ENCODE measurements at places on chromosomes 3 and 15. TPM values are rescaled to one million over a fixed set of nuclear protein-coding genes. Genes with fewer than 3 reads are reported as not detected.

DNA sequence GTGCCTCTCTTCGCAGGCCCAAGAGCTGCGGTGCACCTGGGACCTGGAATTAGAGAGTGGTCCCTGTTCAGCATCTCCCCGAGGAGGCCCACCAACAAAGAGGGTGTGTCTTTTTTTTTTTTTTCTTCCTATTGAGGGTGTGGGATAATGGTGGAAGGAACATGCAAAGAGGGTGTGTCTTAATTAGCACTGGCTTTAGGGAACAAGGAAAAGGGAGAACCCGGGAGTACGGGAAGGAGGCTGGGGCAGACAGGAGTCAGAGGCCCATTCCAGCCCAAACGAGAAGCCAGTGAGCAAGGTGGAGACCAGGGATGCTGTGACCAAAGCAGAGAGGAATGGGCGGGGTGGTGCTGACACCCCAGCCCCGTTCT, 429 bp upstream of the LOXL1 start:
- no peak for DNase-seq

GRCh38 chr3:72384602-72385001, 463.6 kb downstream of the SHQ1 start:
- DNase-seq = no peak

- DNase-seq = no peak
Observed at GRCh38 chr15:41577863-41578735, 19.1 kb downstream of the TYRO3 start.

DNA sequence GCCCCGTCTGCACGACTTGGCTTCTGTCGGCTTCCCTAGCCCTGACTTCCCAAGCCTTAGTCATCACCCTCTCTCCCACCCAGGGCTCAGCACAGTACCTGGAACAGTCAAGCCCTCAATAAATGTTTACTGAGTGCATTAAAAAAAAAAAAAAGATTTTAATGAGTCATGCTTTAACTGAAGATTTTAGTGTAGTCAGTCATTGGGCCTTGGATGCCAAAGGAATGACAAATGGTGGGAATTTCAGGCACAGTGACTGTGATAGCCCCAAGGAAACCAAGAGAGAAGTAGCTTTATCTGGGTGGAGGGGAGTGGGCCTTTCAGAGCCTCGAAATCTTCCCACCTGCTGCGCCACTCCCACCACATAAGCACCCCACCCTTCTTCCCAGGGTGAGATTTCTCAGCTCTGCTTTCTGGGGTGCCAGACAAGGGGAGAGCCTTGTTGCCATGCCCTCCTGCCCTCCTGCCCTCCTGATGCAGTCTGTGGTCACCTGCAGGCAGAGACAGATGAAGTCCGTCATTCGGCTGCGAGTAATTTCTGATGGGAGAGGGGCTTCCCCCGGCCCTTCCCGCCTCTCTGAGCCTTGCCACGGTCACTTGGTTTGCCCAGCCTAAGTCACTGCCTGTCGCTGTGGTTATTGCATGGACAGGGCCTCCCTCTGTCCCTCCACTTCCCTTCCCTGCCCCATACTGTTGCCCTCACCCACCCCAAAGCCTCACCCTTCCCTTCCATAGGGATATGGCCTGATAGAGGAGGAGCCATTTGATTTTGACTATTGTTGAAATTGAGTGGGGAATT, 41.8 kb downstream of the SMAD3 start:
- peak; percentile 100 for DNase-seq

- no peak for DNase-seq
Observed at GRCh38 chr3:174331095-174331800, 527.9 kb upstream of the NAALADL2 start.

DNA sequence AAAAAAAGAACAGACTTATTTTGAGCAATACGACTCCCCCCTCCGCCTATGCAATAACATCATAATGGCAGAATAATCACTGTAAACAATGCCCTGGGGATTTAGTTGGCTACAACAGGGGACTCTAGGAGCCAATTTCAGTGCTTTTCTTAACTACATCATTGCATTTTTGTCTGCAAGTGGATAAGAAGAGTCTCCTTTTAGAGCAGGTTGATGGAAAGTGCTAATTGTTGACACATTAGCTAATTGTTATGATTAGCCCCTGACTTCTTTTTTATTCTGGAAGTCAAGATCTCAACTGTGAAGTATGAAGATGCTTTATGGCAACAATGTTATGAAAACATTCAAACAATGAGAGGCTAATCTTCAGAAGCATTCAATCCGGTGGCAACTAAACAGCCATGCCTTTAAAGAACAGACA, 121.2 kb downstream of the MECOM start:
- DNase-seq = no peak

DNA sequence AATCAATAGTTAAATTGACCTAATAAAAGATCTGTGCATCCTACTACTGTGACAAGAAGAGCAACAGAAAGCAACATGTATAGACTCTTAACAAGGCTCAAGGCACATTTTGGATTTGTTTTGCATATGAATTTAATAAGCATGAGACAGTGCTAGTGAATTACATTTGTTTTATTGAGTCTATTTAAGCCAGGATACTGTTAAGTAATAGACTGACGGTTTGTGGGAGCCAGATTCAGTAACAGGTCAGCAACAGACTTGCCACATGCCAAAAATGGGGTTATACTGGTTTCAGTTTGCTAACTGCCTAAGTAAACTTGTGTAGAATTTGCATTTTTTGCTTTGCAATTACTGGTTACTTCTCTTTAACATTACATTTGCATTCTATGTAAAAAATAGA, 54.0 kb downstream of the MBNL1 start:
- no peak for DNase-seq

- DNase-seq = no peak
Observed at GRCh38 chr15:74594455-74594854, 21.2 kb upstream of the CLK3 start.

GRCh38 chr3:150662410-150663200, 41.1 kb downstream of the ERICH6 start:
- no peak for DNase-seq

DNA sequence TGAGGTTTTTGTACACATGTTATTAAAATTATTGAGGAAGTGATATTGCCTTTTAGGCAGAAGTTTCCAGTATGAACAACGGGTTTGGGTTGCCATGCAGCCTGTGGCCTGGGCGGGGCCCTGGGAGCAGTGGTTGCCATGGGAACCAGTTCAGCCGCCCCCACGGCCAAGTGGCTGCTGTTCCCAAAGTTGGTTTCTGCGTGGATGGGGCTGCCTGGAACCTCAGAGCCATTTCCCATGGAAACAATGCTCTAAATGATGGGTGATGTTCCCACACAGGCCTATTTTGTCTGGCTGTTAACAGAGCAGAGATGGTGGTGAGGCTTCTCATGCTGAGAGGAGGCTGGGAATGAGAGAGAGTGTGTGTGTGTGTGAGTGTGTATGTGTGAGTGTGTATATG, 19.5 kb downstream of the MRAS start:
- DNase-seq = peak; percentile 29

SHF gene
- 4.6 TPM for total RNA-seq

DNA sequence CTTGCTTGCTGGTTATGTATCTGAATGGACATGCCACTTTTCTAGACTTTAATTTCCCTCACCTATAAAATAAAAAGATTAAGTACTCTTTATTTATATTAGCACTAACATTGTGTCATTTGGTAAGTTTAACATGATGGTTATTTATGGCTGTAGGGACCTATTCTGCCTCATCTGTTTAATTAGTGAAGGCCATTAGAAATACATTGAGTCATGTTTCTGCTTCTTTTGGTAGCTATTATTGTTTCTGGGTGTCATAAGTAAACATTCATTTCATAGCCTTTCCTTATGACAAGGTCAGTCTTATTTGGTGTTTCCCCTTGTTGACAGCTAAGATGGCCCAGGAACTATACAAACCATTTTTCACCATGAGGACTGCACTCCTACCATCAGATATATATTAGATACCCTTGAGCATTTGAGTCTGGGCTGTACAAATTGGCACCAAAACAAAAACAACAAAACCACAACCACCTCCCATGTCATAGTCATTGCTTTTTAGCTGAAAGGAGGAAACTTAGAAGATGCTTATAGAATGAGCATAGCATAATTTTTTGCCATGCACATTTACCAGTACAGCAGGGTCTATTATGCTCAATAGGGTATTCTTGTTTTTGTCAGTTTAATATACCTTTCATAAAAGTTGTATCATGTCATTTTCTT, 39.3 kb downstream of the SRP14 start:
- peak; percentile 26 for DNase-seq

DNA sequence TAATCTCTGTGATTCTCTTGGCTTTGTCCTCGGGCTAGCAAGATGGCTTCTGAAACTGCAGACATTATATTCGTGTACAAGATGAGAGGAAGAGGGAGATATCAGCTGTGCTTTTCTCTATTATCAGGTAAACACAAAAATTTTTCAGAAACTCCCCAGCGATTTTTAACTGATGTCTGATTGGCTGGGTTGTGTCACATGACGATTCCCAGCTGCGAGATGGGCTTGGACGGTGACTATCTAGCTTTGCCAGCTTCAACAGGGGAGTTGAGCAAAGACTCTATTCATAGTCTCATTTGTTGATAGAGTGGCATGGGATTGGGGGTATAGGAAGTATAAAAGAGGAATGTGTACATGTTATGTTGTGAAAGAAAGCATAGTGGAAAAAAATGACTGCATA, 248.8 kb upstream of the AZI2 start:
- no peak for DNase-seq

OCA2 gene
- total RNA-seq = 2.4 TPM

GRCh38 chr3:119318876-119319275, 24.7 kb downstream of the ARHGAP31 start:
- DNase-seq = peak; percentile 83

DNA sequence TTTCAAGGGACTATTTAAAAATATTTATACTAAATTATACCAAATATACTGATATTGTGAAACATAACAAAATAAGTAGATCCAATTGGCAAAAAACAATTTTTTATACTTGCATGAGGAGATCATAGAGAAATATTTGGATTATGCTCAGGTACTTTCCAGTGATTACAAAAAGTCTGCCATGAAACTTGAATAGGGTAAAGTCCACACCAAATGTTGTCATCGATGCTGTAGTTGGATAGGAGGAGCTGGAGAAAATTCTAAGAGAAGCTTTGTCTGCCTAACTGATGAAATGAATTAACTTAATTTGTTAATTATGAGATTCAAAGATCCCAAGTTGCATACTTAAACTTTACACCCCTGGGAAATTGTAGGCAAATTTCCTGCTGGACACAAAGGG, 93.3 kb downstream of the SI start:
- DNase-seq = no peak

DNA sequence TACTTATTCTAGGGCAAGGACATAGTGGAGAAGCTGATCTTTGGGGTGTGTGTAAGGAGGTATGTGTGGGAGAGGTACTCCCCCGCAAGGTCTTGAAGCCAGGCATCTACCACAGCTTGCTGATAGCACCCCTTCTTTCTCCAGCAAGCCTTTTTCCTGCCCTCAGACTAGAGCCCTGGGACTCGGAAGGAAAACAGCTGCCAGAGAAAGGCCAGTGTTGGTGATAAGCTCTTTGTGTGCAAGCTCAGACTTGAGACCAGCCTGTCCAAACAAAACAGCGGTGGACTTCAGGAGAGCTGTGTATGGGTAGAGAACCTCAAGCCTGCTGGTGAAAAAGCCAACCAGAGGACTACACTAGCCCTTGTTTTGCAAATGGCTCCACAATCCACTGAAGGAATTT, 1028.6 kb downstream of the MCTP2 start:
- DNase-seq = peak; percentile 26

CDCP1 gene
- total RNA-seq = 4.2 TPM

APOD gene
- not detected for total RNA-seq

FOXB1 gene
- total RNA-seq = 1.3 TPM

DNA sequence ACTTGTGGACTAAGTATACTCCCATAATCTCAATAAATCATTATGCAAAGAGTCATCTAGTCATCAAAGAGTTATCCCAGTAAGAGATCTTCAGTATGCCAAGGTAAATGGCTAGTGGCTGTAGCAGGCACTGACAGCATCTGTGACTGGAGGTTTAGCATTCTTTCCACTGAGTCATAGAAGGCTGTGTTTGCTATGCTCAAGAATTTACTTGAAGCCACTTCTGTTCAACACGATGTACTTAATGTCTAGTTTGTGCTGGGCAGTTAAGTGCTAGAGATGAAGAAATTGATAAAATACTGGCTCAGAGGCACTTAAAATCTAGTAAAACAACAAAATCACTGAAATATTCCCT, 13.0 kb downstream of the ZBED2 start:
- DNase-seq = peak; percentile 98

ITPKA gene
- total RNA-seq = 1.0 TPM

DNA sequence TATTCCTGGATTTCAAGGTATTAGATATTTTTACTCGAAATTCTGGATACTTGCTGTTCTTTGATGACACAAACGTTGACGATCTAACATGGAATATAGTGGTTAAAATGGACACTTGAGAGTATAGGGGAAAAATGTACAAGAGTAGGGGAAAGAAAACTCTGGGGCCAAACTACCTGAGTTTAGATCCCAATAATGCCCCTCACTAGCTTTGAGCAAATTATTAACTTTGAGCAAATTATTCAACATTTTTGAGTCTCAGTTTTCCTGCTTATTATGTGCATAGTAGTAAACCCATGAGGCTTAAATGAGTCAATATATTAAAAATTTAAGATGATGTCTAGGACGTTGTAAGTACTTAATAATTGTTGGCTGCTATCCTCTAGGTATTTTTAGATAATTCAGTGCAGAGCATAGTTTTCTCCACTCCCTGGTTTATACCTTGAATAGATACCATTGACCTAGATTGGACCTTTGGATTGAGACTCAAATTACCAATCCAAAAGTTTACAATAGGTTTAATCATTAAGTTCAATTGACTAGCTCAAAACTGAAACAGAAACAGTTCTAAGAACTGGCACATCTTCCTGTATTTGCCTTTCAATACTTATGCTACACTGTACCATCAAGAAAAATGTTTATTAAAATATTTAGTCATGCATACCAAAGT, 4.5 kb downstream of the ADGRG7 start:
- DNase-seq = no peak

GRCh38 chr3:19931180-19931692, 2.8 kb downstream of the EFHB start:
- no peak for DNase-seq

DNA sequence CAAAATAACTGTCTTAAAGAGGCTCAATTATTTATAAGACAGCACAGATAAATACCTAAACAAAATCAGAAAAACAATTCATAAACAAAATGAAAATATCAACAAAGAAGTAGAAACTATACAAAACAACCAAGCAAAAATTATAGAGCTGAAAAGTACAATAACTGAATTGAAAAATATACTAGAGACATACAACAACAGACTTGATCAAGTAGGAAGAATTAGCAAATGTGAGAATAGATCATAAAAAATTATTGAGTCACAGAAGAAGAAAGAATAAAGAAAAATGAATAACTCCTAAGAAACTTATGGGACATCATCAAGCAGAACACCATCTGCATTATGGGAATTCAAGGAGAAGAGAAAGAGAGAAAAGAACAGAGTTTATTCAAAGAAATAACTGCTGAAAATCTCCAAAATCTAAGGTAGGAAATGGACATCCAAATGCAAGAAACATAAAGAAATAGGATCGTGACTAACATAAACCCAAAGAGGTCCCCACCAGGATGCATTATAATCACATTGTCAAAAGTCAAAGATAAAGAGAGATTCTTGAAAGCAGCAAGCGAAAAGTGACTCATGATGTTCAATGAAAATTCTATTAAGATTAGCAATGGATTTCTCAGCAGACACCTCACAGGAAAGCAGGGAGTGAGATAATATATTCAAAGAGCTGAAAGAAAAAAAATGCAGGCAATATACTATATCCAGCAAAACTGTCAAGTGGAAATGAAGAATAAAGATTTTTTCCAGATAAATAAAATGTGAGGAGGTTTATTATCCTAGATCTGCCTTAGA, 85.9 kb downstream of the DCLK3 start:
- peak; percentile 81 for DNase-seq
